ENCODE measurements at places on chromosomes 1 and 21. TPM values are rescaled to one million over a fixed set of nuclear protein-coding genes. Genes with fewer than 3 reads are reported as not detected.

RNPC3 gene
- total RNA-seq: 26.2 TPM

GPR37L1 gene
- not detected for total RNA-seq

ADORA3 gene
- total RNA-seq: 0.51 TPM

EDN2 gene
- total RNA-seq: 1.1 TPM

DNA sequence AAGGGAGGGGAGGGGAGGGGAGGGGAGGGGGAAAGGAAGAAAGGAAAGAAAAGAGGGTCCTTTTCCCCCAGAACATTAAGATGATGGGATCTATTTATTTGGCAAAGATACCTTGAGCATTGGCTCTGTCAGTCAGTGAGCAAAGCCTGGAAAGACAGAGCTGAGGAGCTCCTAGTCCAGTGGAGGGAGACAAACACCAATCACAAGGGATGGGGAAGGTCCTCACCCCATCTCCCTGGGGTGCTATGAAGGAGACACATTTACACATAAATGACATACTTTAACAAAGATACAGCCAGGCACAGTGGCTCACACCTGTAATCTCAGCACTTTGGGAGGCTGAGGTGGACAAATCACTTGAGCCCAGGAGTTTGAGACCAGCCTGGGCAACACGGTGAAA is 154.9 kb upstream of the TIAM1 start:
- no peak for DNase-seq

- DNase-seq: no peak
These were observed 14.4 kb downstream of the SLC41A1 start for GRCh38 chr1:205798577-205798976.

- DNase-seq: no peak
These were observed 52.8 kb downstream of the TENT5C start for GRCh38 chr1:117658676-117659075.

- no peak for DNase-seq
These were observed 6.0 kb upstream of the CAMTA1 start for GRCh38 chr1:6779089-6779805.

GRCh38 chr1:84862810-84863251 is 30.2 kb downstream of the LPAR3 start:
- no peak for DNase-seq

Data from cardiac septum (tissue), 1 donor.